ENCODE measurements at places on chromosomes 1 and 21. TPM values are rescaled to one million over a fixed set of nuclear protein-coding genes. Genes with fewer than 3 reads are reported as not detected.
A peak's percentile ranks its signal among the peaks of the same experiment; 100 is the strongest.

DNA sequence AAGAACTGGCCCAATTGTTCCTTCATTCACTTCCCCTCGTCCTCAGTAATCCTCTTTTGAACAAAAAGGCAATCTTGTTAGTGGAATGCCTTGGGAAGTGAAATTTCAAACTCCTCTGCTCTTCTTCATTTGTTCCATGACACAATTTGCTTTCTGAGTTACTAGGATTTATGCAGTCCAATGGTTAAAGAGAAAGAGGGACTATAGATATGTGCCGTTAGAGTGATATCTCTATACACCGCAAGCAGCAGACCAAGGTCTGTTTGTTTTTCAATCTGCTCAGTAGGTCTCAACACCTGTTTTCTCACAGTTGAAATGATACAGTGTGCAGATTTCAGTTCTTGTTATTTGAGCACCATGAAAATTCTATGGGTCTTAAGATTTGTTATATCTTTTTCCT, 244.0 kb downstream of the DNM3 start:
- DNase-seq, result no peak

DNA sequence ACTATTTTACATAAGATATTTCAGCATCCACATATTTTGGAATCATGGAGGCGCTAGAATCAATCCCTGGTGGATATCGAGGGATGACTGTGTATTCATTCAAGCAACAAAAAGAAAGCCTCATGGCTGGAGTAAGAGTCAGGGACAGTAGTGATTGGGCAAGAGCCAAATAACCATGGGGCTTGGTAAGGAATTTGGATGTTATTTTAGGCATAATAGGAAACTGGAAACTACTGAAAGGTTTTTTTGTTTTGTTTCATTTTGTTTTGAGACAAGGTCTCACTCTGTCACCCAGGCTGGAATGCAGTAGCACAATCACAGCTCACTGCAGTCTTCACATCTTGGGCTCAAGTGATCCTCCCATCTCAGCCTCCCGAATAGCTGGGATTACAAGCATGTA, 33.8 kb upstream of the EYA3 start:
- DNase-seq, result peak; percentile 85

Gene MNDA
- total RNA-seq, result not detected

- DNase-seq, result no peak
These were observed 186.8 kb downstream of the SMYD3 start for GRCh38 chr1:246320286-246320685.

GRCh38 chr1:2163205-2163604, 31.4 kb downstream of the FAAP20 start:
- DNase-seq, result peak; percentile 18

Gene PPCS
- total RNA-seq, result 60.5 TPM

GRCh38 chr1:223700942-223701637, 11.2 kb upstream of the CAPN2 start:
- DNase-seq, result peak; percentile 99

Measured in M059J (cell line).